ENCODE measurements at places on chromosomes 5 and 9.
A peak's percentile ranks its signal among the peaks of the same experiment; 100 is the strongest.

GRCh38 chr5:41929035-41929434 is 4.0 kb downstream of the FBXO4 start:
- no peak for DNase-seq

DNA sequence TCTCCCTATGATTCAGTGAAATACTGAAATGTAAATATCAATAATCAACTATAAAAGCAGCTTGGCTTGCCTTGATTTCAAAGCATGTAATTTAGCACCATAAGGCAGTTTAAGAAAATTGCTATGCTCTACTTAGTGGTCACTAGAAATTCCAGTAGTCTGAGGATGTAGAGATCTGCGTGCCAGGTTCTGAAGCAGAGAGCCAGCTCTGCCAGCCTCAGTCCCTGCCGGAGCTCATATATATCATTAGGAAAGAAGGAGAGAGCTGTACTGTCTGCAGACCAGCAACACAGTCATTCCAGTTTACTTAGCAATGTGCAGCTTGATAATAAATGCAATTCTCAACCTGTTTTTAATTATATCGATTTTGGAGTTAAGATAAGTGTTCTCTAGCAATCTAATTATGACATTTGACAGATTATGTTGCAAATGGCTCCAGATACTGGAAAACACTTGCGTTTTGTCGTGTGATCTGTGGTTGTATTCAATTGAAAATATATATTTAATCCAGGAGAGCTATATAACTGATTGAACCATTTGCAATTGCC is 540.5 kb downstream of the CTNND2 start:
- no peak for DNase-seq

- DNase-seq = no peak
Measured at GRCh38 chr9:79220251-79220650, 351.5 kb upstream of the TLE4 start.

DNA sequence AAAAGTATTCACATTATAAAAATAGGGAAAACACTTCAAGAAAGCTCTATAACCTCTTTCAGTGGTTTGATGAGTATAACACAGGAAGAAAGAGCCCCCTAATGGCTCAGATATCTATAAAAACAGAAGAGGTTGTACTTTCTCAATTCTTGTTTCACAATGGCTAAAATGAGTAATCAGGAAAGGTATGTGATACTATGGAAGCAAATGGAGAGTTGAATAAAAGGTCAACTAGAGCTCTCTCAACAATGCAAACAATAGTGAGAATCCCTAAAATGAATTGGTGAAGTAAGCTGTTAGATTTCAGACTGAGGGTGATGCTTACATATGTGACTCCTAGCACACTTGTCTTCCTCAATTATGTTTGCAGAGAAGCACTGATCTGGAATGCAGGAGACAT is 584.6 kb upstream of the CDH18 start:
- DNase-seq = peak; percentile 53

DNA sequence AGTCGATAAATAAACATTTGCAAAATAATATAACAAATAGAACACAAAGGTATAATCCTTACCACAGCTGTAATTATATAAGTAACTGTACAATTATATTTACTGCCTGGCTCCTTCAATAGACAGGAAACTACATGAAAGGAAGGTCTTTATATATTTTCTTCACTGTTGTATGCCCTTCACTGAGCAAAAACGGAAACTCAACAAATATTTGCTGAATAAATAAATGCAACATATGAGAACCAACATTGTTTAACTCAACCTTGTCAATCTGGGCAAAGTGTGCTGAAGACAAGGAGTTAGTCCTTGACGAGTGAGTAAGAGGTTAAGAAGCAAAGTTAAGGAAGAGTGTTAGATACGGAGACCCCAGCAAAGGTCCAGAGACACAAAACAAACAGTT is 22.6 kb downstream of the PSMD5 start:
- no peak for DNase-seq

GRCh38 chr9:108889649-108890067 is 27.6 kb downstream of the ACTL7A start:
- peak; percentile 60 for DNase-seq

GRCh38 chr5:151106043-151106442 is 25.2 kb upstream of the TNIP1 start:
- no peak for DNase-seq

Data from M059J (cell line).